Stimulated activated CD4-positive, alpha-beta T cell treated with anti-CD3 and anti-CD28 coated beads, TNF-alpha, amount 100 ng/mL, for 24 hours (primary cell): ENCODE measurements at places on chromosomes 2 and 18.

- DNase-seq: no peak
These were observed 716.8 kb downstream of the EPHA4 start for GRCh38 chr2:220855296-220855695.

DNA sequence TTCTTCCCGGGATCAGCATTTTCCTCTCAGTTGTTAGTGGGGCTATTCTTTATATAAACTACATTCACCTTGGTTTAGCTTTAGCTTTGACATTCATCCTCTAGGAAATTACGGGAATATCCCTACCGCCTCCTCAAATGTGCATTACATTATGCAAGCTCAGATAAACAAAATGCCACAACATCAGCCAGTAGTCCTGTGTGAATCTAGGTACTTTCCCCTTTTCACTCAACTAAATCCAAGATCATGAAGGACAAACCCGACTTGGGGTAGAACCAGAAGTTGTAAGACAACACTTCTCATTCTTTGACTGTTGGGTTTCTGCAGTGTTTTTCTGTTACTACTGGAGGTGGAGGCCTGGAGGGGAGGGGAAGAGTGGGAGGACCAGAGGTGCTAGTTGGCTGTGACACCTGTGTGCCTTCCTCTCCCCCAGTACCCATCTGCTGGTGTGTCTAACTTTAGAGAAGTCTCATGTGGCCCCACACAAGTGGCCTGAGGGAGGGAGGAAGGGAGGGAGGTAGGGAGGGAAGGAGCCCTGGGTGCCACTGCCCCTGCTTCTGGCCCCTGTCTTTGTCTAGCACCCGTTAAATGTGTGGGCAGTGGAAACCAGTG lies 84.8 kb upstream of the BCL2L11 start:
- DNase-seq: no peak

DNA sequence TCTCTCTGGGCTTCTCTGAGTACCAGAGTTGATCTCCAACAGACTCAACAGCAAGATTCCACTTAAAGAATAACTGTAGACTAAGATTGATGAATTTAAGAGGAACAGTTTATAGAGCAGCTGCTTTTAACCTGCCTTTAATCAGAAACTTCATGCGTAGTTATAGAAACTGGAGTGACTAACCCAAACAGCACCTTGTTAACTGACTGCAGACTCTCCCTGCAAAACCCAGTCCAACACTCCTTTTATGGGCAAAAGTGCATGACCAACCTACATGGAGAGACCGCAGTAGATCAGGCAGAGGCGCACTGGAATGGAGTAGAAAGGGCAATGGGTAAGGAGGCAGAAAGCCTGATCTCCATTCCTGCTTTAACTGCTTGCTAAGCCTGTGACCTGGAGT lies 110.6 kb downstream of the NRP2 start:
- DNase-seq: no peak

DNA sequence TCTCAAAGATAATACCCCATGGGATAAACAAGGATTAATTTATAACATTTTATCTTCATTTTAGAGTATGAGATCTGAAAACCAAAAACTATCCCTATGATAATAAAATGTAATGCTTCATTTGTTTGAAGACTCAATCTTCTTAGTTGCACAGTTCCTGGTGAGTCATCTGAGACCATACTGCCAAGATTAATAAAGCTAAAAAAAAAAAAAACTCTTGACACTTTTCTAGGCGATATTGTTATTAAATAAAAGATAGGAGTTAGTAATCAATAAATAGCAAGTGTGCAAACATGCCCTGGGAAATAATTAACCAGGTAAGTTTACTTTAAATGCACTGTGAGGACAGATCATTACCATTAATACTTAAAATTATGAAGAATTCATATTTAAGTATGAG lies 83.9 kb downstream of the RPE start:
- DNase-seq: no peak

- no peak for DNase-seq
These were observed 21.1 kb upstream of the CHMP3 start for GRCh38 chr2:86584151-86584913.

DNA sequence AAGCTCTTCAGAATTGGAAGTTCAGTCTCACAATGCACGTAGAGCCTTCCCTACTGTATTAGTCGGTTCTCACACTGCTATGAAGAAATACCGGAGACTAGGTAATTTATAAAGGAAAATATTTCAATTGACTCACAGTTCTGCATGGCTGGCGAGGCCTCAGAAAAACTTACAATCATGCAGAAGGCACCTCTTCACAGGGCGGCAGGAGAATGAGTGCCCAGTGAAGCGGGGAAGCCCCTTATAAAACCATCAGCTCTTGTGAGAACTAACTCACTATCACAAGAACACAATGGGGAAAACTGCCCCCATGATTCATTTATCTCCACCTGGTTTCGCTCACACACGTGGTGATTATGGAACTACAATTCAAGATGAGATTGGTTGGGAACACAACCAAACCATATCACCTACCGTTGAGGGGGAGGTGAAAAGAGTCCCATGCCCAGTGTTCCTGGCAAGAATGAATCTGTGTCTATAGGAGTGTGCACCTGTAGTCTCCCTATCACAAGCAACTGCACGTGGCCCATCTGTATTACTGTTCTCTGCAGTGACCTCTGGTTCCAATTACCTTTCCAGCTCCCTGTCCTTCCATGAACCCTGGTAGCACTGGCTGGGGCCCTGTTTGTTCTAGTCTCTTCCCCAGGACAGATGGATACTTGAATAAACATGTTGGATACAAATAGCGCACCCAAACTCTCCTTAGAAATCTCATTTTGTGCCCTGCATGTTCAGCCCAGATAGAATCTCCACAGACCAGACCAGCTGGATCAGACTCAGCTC lies 44.4 kb upstream of the ATL2 start:
- no peak for DNase-seq

DNA sequence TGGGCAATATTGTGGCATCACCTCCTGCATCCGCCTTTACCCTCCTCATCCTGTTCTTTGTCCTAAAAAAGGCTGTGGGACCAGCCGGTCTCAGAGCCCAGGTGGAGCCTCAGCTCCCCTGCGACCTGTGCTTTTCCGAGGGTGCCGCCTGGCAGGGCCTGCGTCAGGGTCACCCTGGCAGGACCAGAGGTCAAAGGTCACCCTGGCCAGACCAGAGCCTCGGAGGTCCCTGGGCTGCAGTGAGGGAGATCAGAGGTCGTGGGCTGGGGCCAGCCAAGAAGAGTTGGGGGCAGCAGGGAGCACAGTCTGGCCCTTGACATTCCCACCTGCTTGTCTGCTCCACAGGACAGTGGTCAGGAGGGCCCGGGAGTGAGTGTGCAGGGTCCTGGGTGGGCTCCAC lies 31.5 kb downstream of the RBFA start:
- DNase-seq: no peak

DNA sequence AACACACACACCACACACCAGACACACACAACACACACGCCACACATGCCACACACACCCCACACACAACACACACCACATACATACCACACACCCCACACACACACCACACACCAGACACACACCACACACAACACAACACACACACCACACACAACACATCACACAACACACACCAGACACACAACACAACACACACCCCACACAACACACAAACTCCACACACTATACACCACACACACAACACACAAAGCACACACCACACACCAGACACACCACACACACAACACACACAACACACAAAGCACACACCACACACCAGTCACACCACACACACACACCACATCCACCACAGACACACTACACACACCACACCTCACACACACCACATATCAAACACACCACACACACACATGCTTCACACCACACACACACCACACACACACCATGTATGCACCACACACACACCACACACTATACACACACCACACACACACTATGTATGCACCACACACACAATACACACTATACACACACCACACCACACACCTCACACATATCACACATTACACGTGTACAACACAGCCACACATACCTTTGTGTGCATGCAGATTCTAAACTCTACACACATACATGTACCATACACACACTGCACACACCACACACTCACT lies 72.2 kb downstream of the TMEM18 start:
- no peak for DNase-seq

GRCh38 chr2:219388907-219389156 lies 1.1 kb upstream of the DNPEP start:
- DNase-seq: no peak

DNA sequence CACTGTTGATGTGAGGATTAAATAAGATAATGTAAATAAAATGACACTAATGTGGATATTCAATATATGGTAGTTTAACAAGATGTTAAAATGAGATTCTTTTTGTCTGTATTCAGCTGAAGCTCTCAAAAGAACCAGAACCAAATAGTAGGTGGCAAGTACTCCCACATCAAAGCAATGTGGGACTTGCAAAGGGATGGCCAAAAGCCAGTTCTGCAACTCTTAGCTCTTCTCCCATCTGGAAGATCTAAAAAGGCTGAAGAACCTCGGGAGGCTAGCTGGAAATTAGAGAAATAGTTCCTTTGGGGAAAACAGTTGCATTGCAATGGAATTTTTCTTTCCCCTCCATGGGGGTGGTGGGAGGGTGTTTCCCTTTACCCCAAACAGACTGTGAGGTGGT lies 48.7 kb downstream of the FBXO48 start:
- no peak for DNase-seq

GRCh38 chr2:47905386-47906156 lies 727 bp downstream of the FBXO11 start:
- DNase-seq: no peak

DNA sequence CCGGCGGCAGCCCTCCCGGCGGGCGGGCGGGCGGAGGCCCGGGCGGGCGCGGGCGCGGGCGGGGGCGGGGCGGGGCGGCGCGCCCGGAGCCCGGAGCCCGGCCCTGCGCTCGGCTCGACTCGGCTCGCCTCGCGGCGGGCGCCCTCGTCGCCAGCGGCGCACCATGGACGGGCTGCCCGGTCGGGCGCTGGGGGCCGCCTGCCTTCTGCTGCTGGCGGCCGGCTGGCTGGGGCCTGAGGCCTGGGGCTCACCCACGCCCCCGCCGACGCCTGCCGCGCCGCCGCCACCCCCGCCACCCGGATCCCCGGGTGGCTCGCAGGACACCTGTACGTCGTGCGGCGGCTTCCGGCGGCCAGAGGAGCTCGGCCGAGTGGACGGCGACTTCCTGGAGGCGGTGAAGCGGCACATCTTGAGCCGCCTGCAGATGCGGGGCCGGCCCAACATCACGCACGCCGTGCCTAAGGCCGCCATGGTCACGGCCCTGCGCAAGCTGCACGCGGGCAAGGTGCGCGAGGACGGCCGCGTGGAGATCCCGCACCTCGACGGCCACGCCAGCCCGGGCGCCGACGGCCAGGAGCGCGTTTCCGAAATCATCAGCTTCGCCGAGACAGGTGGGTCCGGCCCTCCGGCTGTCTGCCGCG lies at the start of gene INHBB:
Gene INHBB (plus strand): TSS at position 111 of the 641 bp plus-strand sequence. CDS start 53 bp downstream, at position 164.
- no peak for DNase-seq

DNA sequence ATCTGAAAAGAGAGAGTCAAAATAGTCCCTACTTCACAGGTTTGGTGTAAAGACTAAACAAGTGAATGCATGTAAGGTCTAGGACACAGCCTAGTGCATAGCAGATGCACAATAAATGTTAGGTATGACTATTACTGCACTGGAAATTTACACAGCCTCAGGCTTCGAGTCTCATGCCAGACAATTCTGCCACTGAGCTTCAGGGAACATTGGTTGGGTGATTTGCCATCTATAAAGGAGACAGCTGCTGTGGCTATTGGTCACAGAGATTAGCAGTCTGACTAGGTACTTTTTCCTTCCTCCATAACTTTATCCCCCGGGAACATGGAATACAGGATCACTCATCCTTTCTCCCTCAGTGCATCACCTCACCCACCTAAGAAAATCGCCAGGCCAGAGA lies 89.2 kb downstream of the FAM124B start:
- no peak for DNase-seq

GRCh38 chr2:172440795-172441194 lies 13.4 kb downstream of the ITGA6 start:
- no peak for DNase-seq

- no peak for DNase-seq
These were observed 4.7 kb downstream of the LONRF2 start for GRCh38 chr2:100317634-100318033.

GRCh38 chr18:29163596-29163995 lies 986.7 kb upstream of the CDH2 start:
- DNase-seq: no peak

GRCh38 chr2:30930716-30931115 lies 123.5 kb upstream of the CAPN13 start:
- DNase-seq: no peak

GRCh38 chr2:150885774-150886386 lies 375.8 kb downstream of the RBM43 start:
- no peak for DNase-seq

DNA sequence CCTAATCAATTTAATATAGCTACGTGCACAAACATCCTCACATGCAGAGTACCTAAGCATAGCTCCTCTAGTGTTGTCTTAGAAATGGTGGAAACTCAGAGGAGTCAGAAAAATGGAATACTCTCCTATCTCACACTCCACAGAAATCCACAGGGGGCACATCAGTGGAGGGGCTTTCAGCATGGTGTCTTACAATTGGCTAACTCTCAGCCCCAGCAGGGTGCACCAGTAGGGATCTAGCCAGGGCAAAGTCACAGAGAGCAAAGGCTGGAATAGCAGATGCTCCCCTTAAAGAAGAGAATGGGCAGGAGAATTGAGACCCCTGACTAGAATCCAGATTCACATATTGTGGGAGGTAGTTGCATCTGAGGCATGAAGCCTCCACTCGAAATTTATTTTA lies 135.7 kb downstream of the MAIP1 start:
- DNase-seq: no peak

DNA sequence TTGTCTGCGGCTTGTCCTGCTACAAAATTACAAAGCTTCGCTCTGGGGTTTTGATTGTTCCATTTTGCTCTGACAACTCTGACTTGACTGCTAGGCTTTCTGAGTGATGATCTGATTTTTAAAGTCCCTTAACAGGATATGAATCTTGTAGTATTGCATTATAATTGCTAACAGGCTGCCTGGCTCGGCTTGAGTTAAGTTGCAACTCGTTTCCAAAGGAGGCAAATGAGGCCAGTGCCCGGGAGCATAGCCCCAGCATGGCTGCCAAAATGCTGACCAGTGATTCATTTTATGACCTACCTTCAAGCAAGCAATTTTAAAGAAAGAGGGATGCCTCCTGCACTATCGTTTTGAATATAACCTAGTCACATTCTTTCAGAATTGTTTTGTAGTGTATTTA lies 135.4 kb downstream of the COL6A3 start:
- no peak for DNase-seq

DNA sequence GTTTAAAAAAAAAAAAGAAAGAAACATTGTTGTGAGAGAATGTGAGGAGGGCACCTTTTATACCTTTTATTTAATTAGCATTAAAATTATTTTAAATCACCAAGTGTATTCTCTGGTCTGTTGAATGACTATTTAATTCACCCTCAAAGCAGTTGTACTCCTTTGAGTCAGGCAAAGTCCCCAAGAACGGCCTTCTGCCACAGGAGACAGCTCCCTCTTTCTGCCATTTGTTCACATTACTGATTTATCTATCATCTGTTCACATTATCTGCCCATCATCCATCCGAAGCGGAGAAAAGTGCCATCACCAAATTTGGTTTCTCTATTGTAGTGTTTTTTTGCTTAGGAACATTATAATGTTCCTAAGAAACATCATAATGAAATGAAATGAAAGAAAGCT lies 240.7 kb upstream of the DPP10 start:
- DNase-seq: no peak

GRCh38 chr2:196989496-196989895 lies 63.0 kb upstream of the PGAP1 start:
- DNase-seq: no peak

- DNase-seq: no peak
These were observed at the start of gene SLC16A14 for GRCh38 chr2:230068651-230069055. SLC16A14 (minus strand) TSS chr2:230068924; CDS start chr2:230059352, 9,572 bp downstream.

GRCh38 chr2:41698678-41699422 lies 349.0 kb upstream of the PKDCC start:
- no peak for DNase-seq
